ENCODE measurements at places on chromosomes 13 and 19.

GRCh38 chr19:29645491-29645867, 19.8 kb upstream of the PLEKHF1 start:
- no peak for DNase-seq

DNA sequence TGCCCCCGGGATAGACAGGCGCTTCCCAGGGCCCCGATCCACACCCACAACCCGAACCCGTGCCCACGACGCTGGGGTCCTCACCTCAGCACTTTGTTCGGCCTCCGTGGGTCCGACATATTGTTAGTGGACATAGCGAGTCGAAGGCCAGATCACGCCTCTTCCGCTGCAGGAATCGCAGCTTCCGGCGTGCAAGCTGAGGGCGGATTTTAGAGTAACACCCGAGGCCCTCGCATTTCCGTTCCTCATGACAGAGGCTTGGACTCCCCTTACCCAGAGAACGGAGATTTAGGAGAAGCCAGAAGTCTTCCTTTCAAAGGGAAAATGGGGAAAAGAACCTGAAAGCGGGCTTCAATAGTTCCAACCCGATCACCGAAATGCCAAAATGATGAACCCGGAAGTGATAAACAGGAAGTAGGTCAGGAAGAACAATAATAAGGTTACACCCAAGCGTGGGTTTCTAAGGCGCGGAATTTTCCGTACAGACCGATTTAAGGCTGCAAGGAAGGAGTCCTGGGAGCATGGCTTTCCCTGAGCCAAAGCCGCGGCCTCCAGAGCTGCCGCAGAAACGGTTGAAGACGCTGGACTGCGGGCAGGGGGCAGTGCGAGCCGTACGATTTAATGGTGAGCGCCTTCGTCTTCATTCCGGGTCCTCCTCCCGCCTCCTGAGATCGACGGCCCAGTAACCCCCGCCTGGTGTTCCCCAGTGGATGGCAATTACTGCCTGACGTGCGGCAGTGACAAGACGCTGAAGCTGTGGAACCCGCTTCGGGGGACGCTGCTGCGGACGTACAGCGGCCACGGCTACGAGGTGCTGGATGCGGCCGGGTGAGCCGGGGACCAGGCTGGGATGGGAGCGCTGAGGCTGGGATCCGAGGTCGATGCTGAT, 2.9 kb downstream of the WDR83 start:
- peak; percentile 66 for DNase-seq

DNA sequence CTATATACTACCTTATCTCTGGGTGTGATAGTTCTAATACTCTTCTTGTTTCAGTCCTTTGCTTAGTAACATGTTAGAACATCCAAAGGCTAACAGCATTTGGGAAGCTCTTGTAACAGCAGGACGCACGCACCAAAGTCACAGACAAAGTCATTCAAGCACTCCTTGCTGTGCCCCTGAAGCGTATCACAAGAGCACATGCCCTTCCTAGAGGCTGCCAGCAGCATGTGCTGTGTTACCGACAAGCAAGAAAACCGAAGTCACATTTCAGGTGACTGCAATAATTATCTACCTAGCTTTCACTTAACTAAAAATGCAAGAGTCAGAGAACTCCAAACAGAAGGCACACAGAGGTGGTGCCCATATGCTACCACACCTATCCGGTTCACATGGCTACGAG, 194.1 kb downstream of the KLF12 start:
- DNase-seq: no peak

DNA sequence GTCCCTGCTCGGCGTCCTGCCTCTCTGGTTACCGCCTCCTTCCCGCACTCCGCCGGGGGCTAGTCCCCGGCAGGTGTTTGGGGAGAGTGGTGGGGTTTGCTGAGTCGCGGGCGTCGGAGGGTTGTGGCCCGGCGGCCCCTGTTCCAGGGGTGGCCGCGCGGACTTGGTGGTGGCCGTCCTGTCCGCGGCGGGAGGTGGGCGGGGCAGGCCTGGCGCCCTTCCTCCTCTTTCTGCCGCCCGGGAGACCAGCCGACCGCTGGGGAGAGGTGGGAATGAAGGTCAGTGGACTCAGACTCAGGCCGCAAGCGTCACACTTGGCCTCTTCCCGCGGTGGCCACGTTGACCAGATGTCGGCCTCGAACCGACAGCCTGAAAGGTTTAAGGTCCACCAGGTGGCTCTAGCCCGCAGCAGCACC, 61.8 kb downstream of the ZNF723 start:
- DNase-seq: no peak

DNA sequence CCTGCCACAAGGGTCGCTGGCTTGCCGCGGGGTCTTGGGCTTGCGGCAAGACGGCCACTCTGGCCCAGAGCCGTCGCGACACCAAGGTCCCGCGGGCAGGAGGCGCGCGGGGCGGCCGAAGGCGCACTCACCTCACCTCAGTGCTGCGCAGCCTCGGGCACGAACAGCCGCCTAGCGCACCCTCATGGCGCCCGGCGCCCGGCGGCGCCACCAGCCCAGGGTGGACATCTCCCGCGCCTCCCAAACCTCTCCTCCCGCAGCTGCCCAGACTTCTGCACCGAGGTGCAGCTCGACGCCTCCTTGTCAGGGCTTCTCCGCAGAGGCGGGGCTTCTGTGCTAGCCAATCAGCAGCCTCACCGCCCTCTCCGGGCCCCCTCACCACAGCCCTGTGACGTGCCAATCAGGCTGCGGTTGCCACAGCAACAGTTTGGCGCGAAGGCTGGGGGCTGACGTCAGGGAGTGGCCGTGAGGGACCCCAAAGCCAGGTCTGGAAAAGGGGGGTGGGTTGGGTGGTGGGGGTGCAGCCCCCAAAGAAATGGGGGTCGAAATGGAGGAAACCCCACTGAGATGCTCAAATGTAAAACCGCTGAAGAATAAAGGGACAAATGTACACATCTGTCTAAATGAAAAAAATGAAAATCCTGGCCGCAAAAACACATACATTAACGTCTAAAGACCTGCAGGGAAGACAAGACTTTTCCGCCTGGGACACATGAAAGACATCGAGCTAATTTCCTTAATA, at the start of the genes PEG3 and ZIM2:
Gene PEG3, minus strand, starts transcription at position 276 of the 742 bp plus-strand sequence. CDS start 16,071 bp downstream, outside the sequence.
Gene ZIM2, minus strand, starts transcription at position 276 of the 742 bp plus-strand sequence. CDS start 16,449 bp downstream, outside the sequence.
- no peak for DNase-seq

- DNase-seq: no peak
These were observed 9.8 kb upstream of the SIGLEC12 start for GRCh38 chr19:51511353-51511752.

DNA sequence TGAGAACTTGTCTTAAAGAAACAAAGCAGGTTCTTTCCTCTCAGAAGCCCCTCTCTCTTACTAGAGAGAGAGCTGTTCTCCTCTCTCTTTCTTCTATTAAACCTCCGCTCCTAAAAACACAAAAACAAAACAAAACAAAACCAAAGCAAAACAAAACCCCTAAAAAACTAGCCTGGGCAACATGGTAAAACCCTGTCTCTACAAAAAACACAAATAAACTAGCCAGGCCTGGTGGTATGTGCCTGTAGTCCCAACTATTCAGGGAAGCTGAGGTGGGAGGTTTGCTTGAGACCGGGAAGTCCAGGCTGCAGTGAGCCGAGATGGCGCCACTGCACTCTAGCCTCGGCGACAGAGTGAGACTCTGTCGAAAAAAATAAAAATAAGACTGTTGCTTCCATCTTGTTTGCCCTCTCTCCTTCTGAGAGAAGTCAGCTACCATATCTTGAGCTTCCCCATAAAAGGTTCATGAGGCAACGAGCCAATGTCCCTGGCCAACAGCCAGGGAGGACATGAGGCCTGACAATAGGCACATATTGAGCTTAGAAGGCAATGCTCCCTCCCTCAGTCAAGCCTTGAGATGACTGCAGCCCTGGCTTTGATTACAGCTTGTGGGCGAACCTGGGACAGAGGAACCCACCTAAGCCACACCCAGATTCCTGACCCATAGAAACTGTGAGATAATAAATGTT, 17.5 kb upstream of the FLT3 start:
- DNase-seq: no peak

GRCh38 chr19:49781394-49781793, 14.6 kb downstream of the AP2A1 start:
- DNase-seq: no peak

DNA sequence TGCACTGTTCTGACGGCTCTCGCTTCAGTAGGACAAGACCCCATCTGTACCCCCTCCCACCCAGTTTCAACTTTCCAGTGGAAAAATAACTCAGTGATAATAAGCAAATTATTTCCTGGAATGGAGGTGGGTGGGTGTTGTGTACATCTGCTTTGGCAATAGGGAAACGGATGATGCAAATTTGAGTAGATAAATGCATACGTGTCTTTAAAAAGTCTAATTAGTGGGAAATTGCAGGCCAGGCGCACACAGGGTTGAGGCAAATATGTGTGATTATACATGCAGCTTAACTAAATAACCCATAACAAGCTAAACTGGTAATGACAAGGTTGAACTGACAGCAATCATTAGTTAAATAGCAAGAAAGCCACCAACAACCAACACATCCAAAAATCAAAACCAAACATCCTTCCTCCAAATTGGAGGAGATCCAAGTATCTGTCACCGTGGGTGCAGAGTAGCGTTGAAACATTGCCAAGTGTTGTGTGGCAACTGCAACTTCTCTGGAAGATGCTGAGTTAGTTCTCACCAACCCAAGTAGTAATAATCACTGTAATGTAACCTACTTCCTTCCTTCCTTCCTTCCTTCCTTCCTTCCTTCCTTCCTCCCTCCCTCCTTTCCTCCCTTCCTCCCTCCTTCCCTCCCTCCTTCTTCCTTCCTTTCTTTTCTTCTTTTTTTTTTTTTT, 54.6 kb downstream of the TRPM4 start:
- DNase-seq: no peak

Data from activated CD4-positive, alpha-beta T cell treated with anti-CD3 and anti-CD28 coated beads for 1 hour (primary cell).